ENCODE measurements at places on chromosomes 5 and 9.

GRCh38 chr9:108900176-108900575, 33.7 kb downstream of the ELP1 start:
- no peak for DNase-seq

DNA sequence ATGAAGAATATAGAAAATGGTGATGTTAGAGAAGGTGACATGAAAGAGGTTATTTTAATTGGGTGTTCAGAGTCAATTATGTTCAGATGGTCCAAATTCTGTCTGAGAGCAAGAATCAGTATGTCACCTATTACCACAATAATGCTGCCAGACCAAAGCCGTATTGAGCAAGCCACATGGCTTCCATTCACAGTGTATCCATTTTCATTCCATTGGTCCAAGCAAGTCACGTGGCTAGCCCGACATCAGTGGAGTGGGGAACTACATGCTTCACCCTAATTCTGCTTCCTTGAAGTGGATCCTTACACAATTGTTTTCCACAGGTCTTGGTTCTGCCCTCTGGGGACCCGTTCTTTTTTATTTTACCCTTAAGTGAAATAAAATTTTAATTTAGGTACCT, 413.5 kb downstream of the EBF1 start:
- no peak for DNase-seq

GRCh38 chr9:20994486-20994885, 37.0 kb downstream of the HACD4 start:
- DNase-seq = no peak

DNA sequence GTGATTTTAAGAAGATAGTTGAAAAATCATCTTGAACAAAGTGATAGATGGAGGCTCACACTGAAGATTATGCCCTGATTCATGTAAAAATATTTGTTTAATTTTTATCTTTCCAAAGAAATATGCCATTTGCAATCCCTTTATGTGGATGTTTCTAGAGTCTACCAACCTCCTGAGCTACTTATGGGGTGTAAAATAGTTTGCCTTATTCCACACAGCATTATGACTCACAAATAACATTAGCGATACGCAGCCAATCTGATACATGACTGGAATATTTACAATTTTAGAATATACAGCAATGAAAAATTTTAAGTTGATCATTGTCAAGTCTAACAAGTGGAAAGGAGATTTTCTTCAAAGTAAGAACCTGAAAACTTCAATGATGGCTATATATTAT, 327.5 kb downstream of the EDIL3 start:
- DNase-seq = no peak

DNA sequence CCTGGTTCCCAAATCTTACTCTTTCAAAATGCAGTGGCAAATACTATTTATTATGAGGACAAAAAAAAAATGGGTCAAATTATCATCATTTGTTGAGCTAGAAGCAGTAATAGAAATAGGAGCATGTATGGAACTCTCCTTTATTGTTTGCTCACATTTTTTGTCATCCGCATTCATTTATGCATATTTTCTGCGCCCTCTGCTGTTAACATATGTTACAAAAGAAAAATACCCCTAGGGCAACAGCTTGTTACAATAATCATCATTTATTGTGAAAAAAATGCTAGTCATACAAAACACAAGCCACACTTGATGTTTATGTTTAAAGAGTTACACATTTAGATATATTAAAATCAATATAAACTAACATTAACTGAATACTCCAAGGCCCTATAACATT, 328.2 kb downstream of the TUSC1 start:
- DNase-seq = peak; percentile 0

GRCh38 chr9:134057751-134058701, 9.8 kb downstream of the BRD3 start:
- DNase-seq = no peak

GRCh38 chr5:78508186-78508765, 140.3 kb downstream of the LHFPL2 start:
- DNase-seq = peak; percentile 73

DNA sequence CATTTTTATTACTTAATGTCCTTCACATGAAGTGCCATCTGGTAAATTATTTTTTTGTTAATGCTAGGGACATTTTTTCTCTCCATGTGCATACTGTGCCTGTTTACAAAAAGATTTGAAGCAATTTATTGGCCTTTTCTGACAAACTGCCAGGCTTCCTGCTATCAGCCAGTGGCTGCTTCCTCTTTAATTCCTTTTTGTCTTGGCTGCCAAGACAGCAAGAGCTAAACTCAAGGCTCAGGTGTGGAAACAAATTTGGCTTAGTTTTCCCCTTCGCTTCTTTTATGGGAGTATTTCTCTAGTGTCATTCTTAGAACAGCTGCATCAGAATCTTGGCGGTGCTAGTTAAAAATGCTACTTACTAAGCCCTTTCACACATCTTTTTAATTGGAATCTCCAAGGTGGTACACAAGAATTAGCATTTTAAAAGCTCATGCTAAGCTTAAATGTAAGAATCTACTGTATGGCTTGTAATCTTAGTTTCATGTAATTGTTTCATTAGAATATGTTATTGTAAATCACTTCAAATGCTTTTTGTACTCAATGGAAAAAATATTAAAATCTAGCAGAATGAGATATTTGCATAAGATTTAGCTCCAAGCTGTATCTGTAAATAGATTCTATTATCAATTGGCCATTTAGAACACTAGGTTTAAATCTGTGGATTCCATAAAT, 134.2 kb upstream of the RASGRF2 start:
- peak; percentile 22 for DNase-seq

DNA sequence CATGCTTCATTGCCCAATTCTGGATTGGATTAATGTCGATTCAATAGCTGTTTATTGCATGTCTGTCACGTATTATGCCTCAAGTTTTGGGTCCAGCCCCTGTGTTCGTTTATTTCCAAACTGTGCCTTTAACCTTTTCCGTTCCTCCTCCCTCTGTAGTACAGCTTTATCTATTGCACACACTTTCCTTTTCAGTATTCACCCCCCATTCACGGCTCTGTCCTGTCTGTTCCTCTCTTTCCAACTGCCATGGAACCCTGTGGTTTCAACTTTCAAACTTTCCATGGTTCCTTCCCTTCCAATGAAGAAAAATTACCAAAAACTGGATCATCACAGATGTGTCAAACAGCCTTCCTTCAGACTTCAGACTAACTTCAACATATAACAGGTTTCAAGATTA, 17.1 kb downstream of the SMARCA2 start:
- no peak for DNase-seq

- DNase-seq = peak; percentile 68
Observed at GRCh38 chr9:107208121-107208520, 75.0 kb upstream of the RAD23B start.

GRCh38 chr9:123509646-123510045, 153.6 kb downstream of the CRB2 start:
- DNase-seq = peak; percentile 6

GRCh38 chr5:40945111-40945510, 35.8 kb downstream of the C7 start:
- no peak for DNase-seq

DNA sequence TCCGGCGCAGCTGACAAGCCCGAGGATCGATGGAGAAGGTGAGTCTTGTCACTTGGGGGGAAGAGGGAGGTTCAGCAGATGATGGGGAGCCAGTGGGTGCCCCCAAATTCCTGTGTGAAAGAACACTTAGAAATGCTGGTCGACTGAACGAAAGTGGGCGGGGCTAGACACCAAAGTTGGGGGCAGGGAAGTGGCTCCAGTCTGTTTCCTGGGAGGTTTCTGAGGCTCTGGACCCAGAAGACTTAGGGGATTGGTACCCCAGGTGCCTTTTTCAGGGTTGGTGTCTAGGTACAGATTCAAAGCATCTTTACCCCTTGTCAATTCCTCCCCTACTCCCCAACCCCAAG, 278.6 kb downstream of the ZSWIM6 start:
- no peak for DNase-seq

DNA sequence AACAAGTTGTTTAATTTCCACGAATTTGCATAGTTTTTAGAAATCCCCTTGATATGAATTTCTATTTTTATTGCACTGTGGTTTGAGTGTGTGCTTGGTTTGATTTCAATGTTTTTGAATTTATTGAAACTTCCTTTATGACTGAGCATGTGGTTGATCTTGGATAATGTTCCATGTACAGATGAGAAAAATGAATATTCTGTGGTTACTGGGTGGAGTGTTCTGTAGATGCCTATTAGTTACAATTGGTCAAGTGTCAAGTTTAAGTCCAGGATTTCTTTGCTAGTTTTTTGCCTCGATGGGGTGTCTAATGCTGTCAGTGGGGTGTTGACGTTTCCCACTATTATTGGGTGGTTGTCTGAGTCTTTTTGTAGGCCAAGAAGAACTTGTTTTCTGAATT, 319.5 kb upstream of the ACTBL2 start:
- DNase-seq = no peak

DNA sequence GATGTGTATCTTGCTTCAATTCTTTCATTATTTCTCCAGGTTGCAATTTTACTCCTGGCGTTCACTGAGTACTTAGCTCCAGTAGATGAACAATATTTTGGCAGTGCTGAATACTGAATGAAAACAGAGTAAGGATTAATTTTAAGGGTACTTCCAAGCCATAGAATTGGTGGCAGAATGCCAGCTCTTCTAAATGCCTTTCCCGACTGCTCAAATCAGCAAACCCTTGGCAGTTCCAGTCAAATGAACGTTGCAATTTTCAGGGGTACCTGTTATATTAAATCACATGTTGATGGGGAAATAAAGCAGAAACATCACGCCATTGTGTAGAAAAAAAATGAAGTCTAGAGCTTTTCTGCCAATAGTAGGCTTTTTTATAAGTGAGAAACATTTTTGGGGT, 282.4 kb upstream of the RPS23 start:
- DNase-seq = no peak

DNA sequence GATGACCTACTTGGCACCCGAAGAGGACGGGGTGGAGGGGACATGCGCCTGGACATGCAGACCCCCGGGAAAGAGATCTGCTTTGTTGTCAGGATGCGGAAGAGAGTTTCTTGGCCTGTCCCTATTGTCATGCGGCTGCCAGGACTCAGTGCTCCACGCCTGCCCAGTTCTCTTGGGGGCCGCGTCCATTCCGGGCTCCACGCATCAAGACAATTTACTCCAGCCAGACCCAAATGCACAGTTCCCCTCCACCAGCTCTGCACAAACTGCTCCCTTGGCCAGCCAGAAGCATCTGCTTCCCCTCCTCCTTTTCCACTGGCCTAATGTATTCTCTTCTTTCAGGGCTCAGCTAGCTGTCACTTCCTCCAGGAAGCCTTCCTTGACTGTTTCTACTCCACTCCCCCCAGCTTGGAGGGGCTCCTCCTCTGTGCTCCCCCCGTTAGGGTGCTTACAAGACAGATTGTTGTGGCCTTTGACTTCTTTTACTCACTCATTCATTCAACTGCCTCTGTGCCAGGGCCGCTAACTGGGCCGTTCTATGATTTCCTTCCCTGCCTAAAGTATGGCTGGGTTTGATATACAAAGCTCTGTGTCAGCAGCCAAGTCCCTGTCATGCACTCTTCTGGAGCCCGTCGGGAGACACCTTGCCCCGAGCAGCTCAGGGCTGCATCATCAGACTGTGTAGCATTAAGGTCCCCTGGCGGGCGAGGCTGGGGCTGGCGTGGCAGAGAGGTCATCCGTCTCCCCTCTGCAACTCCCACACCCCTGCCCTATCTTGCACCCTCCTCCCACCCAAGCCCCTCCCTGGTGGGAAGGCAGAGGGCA, 6.6 kb downstream of the FIBCD1 start:
- peak; percentile 88 for DNase-seq

Measured in M059J (cell line).